ENCODE measurements at places on chromosomes 3 and 15. TPM values are rescaled to one million over a fixed set of nuclear protein-coding genes. Genes with fewer than 3 reads are reported as not detected.

- ATAC-seq = no peak
Observed at GRCh38 chr3:41164777-41165176, 34.5 kb upstream of the CTNNB1 start.

- ATAC-seq = peak; percentile 46
Observed at GRCh38 chr3:180680097-180680430, 775 bp upstream of the CCDC39 start.

DNA sequence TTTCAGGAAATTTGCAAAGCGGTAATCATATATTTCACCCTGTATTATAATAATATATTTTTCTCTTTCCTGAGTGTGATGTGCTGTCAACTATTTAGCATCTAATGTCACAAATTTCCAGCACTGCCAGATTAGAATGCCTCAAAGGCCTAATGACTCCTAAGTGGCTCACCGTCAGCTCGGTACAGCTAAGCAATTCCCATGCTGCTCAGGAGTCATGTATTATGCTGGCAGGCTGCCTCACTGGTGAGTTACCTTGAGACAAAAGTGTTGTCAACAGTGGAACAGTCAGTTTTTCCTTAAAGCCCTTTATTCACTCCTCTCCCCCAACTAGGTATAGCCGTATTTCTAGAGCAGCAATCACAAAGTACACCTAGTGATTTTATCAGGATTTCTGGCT is 83.6 kb downstream of the NSUN3 start:
- ATAC-seq = no peak

DNA sequence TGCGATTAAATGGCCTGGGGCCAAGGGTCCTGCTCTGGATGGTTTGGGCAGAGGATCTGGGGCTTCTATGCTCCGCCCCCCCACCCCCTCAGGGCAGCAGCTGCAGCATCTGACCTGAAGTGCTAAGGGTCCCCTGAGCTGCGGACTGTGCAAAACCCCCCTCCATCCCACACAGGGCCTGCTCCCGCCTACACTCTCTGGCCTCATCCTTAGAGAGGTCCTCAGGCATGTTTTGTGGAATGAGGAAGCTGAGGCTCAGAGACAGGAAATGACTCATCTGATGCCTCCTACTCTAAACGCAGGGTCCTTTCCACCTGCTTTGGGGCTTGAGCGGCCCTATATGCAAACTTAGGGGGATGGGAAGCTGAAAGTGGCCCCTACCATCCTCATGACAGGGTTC is 59.5 kb upstream of the CTSH start:
- peak; percentile 81 for ATAC-seq

GRCh38 chr3:18666655-18667054 is 241.5 kb upstream of the SATB1 start:
- ATAC-seq = no peak

Gene AHSG
- total RNA-seq = not detected

Gene IQCF5
- total RNA-seq = not detected

DNA sequence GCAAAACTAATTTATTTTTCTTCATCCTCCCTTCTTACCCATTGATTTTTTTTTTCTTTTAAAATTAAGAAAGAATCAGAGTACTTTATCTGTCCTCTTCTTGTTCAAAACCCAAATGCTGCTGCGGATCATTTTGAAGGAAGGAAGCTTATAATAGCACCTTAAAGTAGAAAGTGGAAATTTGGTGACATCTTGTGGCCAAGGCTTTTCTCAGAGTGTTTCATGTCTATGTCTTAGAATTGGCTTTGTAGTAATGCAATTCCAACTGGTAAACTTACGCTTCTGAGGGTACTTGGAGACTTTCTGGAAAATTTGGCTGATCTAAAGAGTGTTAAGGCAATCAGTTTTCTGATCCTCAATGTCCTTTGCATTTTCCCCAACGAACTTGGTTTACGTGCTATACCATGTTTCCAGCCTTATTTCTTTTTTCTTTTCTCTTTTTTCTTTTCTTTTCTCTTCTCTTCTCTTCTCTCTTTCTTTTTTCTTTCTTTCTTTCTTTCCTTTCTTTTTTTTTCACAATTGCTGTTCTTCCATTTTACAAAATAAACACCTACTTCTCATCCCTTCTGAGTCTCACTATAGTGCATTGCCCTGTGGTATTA is 30.7 kb downstream of the C3orf38 start:
- peak; percentile 40 for ATAC-seq

- no peak for ATAC-seq
Observed at GRCh38 chr3:154059833-154060232, 61.4 kb upstream of the ARHGEF26 start.

Gene ARPP21
- not detected for total RNA-seq

Gene DNAJA4
- 49.9 TPM for total RNA-seq

GRCh38 chr3:53027254-53027844 is 18.5 kb downstream of the SFMBT1 start:
- no peak for ATAC-seq

Gene GHRL
- total RNA-seq = 0.34 TPM

Gene GOLGA8T
- total RNA-seq = not detected

DNA sequence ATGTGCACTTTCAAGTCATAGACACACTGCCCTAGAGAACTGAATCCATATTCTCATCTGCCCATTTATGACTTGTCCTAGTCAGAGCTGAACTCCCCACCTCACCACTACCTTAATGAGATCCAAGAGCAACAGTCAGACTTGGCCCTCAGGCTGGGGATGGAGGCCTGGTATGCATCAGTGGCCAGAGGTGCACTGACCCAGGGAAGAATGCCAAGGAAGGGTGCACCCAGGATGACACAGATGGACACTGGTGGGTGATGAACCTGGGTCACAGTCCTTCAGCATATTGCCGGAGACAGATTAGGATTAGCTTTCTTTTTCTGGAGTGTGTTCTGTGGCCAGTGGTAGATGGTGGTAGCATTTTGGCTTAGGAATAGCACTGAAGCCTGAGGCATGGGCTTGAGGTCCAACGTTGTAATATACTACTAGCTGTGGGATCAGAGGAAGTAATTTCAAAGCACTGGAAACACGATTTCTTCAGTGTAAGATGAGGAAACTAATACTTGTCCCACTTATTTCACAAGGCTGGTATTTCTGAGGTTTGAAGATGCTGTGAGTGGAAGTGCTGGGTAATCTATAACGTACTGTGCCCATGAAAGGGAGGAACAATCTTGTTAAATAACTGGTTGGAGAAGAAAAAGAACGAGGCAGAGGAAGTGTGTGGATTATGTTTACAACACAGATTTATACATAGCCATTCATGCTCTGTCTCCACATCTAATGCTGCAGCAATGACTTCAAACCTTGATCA is 265.0 kb downstream of the THRB start:
- ATAC-seq = no peak

GRCh38 chr3:84967767-84968581 is 9.2 kb downstream of the CADM2 start:
- no peak for ATAC-seq

Gene ZNF148
- total RNA-seq = 60.2 TPM

Gene IGSF10
- not detected for total RNA-seq

Gene PLD1
- 2.5 TPM for total RNA-seq

Gene RFT1
- 24.6 TPM for total RNA-seq

Gene PARP16
- 22.0 TPM for total RNA-seq

Gene PLCH1
- total RNA-seq = not detected

DNA sequence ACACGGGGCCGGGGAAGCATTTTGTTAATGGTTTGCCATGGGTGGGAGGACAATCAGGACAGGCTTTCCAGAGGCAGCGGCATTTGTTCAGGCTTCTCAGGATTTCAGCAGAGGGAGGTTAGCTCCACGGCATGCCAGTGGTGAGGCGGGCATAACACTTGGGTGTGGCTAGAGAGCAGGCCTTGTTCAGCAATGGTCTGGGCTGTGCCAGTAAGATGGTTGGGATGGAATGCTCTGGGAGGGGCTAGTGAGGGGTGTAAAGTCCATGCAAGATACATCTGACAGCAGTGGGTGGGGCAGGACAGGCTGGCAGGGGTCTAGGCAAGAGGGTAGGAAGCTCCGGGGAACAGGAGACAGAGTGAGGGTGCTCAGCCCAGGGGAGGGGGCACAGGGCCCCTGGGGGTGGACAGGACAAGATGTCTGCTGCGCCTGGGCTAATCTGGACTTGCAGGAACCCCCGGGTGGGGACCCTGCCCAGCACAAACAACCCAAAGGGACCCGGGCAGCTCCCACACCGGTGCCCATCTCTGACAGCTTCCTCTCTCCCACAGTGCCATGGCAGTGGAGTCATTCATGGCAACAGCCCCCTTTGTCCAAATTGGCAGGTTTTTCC is 8.4 kb downstream of the TMEM43 start:
- no peak for ATAC-seq

DNA sequence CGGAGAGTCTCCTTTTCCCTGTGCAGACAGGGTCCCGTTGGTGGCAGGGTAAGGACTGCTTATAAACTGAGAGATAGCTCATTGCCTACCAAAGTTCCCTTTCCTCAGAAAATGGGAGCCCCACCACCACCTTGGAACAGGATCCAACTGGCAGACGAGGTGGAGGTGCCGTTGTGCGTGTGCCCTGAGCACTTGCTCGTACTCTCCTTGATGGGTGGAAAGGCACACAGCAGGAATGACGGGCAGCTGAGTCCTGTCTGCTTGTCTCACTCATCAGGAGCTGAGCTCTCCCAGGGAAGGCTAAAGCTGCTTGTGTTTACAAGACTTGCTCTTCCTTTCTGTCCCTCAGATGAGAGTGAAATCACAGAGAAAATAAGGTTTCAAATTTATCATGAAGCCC is 60.7 kb downstream of the B3GNT5 start:
- ATAC-seq = no peak

Gene NR2F2
- total RNA-seq = not detected

GRCh38 chr15:69209661-69210060 is 49.2 kb downstream of the GLCE start:
- ATAC-seq = no peak

GRCh38 chr15:100723315-100723801 is 121.0 kb downstream of the ASB7 start:
- no peak for ATAC-seq

Gene SEMA7A
- total RNA-seq = 11.7 TPM

DNA sequence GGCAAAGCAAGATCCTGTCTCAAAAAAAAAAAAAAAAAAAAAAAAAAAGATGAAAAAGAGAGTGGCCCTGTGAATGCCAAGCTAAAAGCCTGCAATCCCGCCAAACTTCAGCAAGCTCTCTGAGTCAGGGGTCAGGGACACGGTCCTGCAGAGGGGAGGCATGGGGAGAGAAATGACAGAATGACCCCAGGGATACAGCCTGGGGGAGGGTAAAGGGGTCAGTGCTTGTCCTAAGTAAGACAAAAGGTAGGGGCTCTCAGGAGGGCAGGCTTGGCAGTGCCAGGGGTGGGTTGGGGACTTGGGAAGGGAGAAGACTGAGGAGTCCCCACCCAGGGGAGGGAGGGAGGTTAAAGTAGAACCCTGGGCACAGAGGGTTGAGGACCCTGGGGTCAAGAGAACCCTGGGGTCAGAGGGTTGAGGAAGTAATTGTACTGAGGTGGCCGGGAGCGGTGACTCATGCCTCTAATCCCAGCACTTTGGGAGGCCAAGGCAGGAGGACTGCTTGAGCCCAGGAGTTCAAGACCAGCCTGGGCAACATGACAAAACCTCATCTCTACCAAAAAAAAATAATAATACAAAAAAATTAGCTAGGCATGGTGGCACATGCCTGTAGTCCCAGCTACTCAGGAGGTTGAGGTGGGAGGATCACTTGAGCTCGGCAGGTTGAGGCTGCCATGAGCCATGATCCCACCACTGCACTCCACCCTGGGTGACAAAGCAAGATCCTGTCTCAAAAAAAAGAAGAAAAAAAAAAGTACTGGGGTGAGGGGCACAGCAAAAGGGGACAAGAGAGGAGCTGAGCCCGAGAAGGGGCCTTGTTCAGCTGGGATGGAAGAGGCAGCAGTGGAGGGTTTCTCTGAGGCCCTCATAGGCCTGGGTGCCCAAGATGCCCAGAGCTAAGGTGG is 5.2 kb upstream of the SEMA3B start:
- no peak for ATAC-seq

Measured in activated T-helper 17 cell treated with anti-CD3 and anti-CD28 coated beads, Interleukin-2, amount 50 U/mL, for 72 hours (primary cell).